ENCODE measurements at places on chromosomes 2 and 18.

DNA sequence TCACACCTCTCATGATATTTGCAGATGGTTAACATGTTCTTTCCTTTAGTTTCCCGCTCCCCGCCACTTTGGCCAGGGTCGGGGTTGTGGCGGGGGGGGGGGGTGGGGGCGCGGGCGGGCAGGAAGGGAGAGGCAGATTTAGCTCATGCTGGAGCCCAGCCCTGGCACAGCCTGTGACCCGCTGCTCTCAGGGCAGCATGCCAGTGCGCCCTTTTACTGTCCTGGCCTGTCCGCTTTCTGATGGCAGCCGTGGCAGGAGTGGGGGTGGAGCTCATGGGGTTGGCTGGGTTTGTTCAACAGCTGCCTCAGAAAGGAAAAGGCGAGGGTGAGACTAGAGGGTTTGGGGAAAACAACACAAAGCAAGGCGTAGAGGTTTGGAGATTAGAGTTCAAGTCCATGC lies 56.1 kb downstream of the TNP1 start:
- no peak for DNase-seq

- no peak for DNase-seq
These were observed 173.4 kb upstream of the BOD1L2 start for GRCh38 chr18:56973487-56973886.

DNA sequence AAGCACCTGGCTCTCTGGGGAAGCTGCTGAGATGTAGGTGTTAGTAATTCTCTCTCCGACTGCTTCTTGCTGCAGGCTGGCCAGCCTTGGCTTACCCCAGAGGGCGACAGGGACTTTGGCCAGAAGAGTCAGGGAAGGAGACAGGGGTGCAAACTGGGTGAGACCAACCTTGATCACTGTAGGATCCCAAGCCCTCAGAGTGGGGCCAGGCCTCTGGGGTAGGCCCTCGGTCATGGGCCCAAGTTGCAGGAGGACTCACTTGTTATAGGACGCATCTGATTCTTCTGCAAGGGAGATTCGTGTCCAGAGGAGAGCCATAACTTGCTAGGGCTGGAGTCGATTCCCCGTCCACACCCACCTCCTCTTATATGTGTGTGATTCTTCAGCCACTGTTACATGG lies 111.7 kb upstream of the SIX3 start:
- DNase-seq, result no peak

GRCh38 chr2:158724803-158725381 lies 70.2 kb upstream of the DAPL1 start:
- DNase-seq, result no peak

- DNase-seq, result no peak
These were observed 19.9 kb downstream of the FAM98A start for GRCh38 chr2:33579227-33579626.

DNA sequence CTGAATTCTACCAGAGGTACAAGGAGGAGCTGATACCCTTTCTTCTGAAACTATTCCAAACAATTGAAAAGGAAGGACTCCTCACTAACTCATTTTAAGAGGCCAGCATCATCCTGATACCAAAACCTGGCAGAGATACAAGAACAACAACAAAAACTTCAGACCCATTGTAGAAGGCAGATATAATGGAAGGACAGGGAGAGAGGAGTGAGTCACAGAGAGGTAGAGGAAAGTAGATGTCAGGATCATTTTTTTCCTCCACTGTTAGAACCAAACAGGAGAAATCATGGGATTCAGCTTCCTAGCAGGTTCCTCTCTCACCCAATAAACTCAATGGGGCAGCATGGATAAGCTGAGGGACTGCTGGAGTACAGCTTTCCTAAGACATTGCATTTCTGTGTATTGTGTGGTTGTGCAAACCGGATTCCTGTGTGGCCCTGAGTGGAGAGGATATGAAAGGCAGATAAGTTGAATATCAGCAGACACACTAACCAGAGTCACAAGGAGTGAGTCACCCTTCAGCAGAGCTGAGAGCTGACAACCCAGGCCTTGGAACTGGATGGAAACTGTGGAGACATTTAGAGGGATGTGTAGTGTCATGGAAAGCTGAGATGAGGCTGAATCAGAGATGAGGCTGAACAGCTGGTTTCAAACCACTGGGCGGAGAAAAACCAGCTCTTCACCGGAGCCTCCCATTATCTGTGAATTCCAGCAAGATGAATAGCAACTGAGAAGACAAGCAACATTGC lies 60.9 kb upstream of the MMADHC start:
- no peak for DNase-seq

DNA sequence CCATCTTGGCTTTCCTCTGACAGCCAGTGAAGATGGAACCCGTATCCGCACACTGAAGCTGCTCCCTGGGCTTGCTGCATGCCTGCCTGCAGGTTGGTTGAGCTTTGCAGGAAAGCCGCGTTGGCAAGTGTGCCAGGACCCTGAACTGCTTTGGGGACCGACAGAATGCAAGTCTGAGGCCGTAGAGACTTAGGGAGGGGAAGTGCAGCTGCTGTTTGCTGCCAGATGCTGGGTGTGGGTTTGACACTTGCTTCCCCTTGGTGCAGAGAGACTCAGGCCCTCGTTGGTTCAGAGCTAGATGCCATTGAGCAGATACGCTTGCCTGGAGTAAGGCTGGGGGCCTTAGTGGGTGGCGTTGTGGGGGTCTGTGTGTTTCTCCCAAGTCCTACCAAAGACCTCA lies 13.1 kb upstream of the PHLPP1 start:
- no peak for DNase-seq

DNA sequence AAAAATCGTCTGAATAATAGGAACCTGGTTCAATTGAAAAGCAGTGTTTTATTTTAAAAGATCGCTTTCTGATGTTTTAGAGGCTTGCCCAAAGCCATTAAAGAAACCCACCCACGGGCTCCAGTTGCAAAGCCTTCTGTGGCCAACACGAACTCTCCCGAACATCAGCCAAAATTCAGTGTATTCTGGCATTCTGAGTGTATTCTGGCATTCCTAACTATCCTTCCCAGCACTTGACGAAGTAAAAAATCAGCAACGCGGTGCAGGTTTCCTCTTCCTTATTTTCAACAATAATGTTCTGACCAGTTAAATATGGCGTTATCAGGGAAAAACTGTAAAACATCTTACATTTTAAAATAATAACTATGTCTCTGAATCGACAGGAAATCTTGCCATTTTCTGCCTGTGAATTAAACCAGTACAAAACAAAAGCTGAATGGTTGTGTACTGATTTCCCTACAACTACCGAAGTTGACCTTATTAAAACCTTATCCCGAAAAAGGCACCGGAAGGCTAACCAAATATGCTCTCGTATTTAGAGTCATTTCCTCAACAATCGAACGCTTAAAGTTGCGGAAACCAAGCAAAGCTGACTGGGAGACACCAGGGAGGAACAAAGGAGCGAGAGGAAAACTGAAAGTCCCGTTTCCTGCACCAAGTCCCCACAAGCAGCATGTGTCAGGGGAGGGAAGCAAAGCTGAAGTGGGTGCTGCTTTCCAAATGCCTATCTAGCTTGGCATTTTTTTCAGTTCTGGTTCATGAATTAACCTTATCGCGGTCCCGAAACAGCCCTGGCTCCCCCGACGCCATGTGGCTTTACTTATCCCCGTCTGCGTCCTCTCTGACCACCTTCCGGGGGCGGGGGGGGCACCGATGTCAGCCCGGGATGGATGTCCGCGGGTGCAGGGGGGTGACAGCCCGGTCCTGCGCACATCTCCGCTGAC lies 44.3 kb downstream of the ZNF516 start:
- DNase-seq, result no peak

GRCh38 chr2:231968820-231969219 lies 7.3 kb downstream of the DIS3L2 start:
- DNase-seq, result no peak

- DNase-seq, result no peak
These were observed 32.7 kb downstream of the GLI2 start for GRCh38 chr2:120768112-120769048.

GRCh38 chr2:145156199-145156598 lies 636.3 kb upstream of the ZEB2 start:
- no peak for DNase-seq

DNA sequence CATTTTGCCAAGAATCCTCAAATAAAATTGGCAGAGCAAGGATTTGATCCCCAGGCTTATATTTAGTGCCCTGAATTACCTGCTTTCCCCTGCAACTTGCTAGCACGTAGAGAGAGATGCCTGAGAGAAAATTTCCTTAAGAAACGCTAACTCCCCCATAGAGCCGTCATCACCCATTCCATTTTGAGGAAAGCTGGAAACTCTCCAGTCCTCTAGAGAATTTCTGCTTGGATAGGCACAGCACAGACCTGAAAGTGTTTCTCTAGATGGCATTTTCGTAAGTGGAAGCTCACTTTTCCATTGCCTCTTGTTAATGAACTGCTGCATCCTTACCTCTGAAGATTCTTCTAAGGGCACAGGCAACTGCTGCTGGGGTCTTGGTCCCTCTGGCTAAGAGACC lies 277.8 kb upstream of the SIX2 start:
- no peak for DNase-seq

- DNase-seq, result no peak
These were observed 30.8 kb upstream of the CCL20 start for GRCh38 chr2:227782804-227783203.

GRCh38 chr18:74190086-74190485 lies 41.8 kb downstream of the TIMM21 start:
- no peak for DNase-seq

DNA sequence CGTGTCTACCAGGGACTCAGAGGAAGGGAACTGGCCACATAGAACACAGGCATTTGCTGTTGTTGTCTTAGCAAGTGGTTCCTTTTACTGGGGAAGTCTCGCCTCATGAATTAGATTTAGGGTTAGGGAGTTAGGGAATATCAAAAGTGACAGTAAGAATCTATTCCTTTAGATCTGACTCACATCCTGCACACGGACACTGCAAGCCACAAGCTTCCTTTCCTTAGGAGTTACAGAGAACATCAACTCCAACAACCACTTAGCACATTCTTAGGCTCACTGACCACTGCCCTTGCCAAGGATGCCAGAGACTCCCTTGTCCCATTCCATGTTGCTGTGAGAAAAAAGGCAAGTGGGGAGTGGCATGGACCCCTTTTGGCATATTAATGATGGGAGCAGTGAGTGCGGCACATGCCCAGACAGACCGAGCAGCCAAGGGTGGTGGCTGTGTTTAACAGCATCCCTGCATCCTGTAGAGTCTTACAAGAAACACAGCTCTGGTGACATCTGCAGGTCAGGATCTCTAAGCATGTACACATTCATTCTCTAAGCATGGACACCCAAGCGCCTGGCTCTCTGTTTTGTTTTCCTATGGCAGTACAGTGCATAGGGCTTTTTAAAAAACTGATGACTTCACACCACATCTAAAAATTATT lies 745.6 kb upstream of the RAB6C start:
- no peak for DNase-seq

- no peak for DNase-seq
These were observed 13.1 kb downstream of the STARD7 start for GRCh38 chr2:96195410-96196066.

DNA sequence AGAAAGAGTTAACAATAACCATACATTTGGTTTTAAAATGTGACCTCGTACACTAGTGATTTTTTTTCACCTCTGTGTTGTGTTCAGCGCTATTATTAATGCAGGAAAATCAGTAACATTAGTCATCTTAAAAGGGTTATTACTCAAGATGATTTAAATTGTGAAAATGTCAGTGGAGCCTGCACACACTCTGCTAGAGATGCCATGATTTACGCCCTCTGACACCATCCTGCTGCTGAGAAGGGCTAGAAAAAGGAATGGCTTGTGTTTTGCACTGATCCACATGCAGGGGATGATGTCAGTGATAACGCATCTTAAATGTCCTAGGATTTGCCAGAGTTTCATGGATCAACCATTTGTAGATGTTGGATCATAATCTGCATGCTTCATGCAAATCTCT lies 121.3 kb upstream of the BOD1L2 start:
- DNase-seq, result no peak

DNA sequence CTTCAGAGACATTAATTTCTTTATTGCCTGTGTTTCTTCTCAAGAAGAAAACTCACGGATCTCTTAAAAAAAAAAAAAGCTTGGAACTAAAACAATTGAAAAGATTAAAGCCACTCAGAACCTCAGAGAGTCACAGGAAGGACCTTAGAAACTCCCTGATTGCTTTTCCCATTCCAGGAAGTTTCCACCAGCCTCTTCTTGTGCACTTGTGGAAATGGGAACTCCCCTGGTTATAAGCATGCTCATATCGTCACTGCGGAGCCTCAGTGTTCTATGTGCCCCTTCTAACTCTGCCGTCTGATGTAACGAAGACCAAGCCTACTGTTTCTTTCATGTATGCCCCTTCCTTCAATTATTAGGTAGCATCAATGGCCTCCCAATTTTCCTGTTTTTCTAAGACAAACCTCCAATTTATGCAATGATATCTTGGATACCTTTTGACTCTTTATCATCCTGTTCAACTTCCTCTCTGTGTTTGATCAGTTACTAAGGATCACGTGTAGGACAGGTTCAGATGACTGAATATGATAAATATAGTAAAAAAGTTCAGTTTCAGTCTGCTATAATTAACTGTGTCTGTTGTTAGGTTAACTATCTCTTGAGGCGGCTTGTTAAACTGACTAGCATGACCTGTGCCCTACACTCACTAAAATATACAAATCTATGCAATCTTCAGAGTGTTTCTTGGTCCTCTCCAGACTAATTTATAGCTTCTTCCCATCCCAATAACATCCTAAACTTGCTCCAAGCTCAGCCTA lies 593.7 kb upstream of the CHAC2 start:
- DNase-seq, result no peak

GRCh38 chr18:37577051-37577611 lies 11.5 kb upstream of the CELF4 start:
- no peak for DNase-seq

- no peak for DNase-seq
These were observed 13.6 kb downstream of the ASAP2 start for GRCh38 chr2:9220201-9220600.

- DNase-seq, result no peak
These were observed 37.7 kb upstream of the MAT2A start for GRCh38 chr2:85501248-85501647.

GRCh38 chr2:229714080-229714735 lies at the start of gene DNER:
Gene DNER (minus strand): TSS chr2:229714555. CDS start chr2:229714423, 132 bp downstream.
- DNase-seq, result peak; percentile 32

DNA sequence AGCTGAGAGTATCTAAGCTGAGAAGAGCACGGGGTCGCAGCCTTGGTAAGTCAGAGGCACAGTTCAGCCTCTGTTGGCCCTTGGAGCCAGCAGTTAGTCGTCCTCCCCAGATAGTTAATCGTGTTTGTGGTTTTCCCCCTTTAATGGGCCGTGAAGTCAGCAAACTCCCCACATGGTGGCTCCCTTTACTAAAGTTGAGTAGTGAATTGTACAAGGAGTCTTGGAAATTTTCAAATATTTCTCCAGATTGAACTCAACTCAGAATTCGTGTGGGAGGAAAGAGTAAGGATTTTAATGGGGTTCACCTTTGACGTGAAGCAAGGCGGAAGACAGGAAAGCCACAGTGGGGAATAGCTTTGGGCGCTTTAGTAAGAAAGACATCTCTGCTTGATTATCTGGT lies 2.4 kb upstream of the ADCYAP1 start:
- no peak for DNase-seq
